Stomach (tissue), 19 donors: ENCODE measurements at places on chromosomes 12 and 14. TPM values are rescaled to one million over a fixed set of nuclear protein-coding genes. Genes with fewer than 3 reads are reported as not detected.

The TPI1 gene
- 504 TPM for polyA plus RNA-seq

The ASIC1 gene
- 0.92 TPM for polyA plus RNA-seq

DNA sequence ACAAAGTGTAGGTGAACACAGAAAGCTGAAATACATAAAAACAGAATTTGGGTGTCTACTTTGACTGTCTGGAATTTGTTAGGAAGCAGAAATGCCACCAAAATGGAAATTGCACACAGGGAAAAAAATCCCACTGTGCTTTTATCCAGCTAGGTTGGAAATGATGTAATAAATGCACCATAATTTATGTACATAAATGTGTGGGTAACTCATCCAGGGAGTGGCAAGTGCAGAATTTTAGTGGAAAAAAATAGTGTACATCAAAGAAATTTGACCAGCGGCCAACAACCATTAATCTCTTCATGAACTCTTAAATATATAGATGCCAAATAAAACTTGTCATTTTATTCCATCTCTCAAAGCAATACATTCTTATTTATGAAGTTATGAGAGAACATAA, 105.6 kb downstream of the LLPH start:
- DNase-seq, result no peak

The CLEC14A gene
- polyA plus RNA-seq, result 1.8 TPM

GRCh38 chr14:92632546-92633273, 115.7 kb downstream of the LGMN start:
- no peak for DNase-seq

DNA sequence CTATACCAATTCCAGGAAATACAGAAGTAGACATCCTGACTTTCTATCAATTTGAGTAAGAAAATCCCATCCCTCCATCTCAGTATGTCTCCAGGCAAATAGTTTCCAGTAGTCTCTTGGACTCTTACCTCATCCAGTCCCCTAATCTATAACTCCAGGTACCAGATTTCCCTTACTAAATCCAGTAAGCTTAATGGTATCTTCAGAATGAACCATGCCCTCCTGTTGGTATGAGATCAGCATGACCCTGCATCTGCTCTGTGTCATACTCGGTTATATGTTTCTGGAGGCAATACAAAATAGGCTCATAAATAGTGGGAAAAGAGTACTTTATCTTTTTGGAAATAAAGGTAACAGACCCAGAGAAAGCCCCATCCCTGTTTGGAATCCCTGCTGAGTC, 18.4 kb downstream of the PIGH start:
- no peak for DNase-seq

The NGB gene
- not detected for polyA plus RNA-seq

DNA sequence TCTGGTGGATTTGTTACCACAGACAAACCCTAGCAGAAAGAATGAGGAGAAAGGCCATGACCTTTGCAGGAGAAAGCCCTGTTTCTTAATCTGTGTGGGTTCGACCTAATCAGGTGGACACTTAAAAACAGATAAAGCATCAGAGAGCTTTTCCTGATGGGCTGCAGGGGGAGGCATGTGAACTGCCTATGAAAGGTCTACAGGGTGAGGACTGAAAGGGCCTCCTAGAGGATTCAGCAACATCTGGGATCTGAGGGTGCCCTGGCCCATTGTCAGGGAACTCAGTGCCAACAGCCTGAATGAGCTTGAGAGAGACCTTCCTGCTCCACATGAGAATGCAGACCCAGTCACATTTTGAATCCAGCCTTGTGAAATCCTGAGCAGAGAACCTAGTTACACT, 178.8 kb upstream of the DDHD1 start:
- DNase-seq, result no peak

The SERPINA9 gene
- 1.1 TPM for polyA plus RNA-seq

GRCh38 chr14:22572562-22573058, 16.4 kb downstream of the DAD1 start:
- no peak for DNase-seq

DNA sequence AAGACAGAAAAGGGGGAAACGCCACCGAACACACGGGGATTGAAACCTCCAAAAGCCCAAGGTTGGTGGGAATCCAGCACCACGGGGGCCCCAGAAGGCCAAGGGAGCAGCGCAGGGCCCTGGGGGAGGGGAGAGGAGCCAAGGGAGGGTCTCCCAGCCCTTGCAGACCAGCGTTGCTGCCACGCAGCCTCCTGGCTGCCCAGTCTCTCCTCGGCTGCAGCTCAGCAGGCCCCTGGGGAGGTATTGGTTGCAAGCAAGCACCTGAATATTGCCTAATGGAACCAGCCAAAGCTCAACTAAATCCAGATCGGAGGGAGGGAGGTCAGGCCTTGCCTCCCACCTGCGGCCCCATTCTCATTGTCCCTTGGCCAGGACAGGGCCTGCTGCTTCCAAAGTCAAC, 15.8 kb downstream of the TMEM229B start:
- no peak for DNase-seq

DNA sequence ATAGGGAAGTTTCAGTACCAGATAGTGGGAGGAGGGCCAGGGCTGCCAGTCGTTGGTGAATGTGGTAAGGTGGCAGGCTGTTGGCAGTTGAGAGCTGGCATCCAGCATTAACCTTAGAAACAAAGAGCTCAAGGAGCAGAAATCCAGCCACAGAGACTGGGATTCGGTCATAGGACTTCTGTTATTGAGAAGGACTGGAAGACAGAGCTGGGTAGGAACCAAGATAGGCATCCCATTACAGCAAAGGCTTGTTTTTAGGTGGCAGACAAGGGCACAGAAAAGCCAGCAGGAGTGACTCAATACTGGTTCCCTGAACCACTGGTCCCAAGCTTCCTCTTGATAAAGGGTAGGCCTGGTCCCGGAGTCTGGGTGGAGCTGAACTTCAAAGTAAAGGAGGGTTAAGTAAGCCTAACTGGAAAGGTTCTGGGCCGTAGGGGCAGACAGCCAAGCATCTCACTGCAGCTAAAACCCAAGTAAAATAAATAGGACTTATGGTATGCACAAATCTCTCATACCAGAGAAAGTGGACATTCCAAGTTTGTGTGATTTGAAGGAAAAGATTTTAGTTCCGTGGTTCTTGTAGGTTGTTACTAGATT, 147.9 kb downstream of the ETV6 start:
- peak; percentile 37 for DNase-seq

The DCD gene
- polyA plus RNA-seq, result not detected

The FITM1 gene
- 2.6 TPM for polyA plus RNA-seq

The TRMT61A gene
- polyA plus RNA-seq, result 9.0 TPM

DNA sequence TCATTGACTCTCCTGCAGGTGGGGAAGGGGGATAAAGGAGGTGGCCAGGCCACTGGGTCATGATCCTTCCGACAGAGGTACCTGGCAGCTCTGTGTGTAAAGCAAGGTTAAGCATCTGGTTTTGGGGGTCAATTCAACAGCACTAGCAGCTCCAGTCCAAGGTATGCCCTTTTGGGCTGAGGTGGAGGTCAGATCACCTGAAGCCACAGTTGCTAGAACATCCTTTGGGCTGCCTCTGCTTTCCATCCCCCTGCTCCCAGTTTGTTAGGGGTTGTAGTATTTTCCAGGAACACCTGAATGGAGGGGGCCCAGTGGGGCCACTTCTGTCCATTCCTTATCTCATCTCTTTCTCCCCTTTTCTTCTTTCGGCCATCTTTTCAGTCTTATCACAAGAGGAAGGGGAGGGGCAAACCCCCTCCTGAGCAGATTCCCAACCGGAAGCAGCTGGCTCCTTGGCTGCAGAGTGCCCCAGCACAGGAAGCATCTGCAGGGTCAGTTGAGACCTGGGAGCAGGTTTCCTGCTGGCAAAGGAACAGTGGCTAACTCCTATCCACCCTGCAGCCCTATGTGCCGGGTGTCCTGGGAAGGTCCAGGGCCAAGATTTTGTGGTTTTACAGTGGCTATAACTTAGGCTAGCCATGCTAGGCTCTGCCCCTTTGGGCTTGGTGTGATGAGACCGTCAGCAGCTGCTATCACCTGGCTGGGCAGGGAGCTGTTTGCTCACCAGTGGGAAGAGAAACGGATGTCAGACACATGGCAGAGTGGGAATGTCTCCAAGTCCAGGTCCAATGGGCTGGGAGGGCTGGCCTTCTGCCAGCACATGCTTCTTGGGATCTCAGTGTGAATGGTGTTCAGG, 40.2 kb downstream of the SH2B3 start:
- DNase-seq, result peak; percentile 34

GRCh38 chr14:94423453-94424056, 29.0 kb downstream of the SERPINA11 start:
- DNase-seq, result peak; percentile 85

- DNase-seq, result no peak
Measured at GRCh38 chr12:53010955-53011354, 4.7 kb downstream of the EIF4B start.

DNA sequence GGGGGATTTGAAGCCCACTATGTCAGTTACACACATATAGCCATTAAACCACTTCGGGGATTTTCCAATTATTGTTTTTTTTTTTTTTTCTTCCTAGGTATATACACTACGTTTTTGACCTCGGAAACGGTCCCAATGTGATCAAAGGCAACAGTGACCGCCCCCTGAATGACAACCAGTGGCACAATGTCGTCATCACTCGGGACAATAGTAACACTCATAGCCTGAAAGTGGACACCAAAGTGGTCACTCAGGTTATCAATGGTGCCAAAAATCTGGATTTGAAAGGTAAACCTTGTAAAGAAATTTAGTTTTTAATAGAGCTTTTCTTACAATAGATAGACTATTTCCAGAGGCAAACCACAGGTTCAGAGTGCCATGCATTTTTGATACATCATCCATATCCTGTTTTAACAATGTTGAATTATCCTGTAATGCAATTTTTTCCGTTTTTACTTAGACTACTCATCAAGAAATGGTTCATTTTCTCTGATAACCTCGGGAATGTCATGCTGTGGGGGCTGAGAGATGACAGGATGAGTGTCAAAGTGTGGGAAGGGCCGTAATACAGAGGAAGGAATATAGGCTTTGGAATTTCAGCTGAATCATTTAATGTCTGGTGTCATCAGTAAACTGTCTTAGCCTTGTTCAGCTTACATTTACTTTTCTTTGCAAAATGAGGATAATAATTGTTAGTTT, 797.1 kb downstream of the NRXN3 start:
- no peak for DNase-seq

The RNF212B gene
- polyA plus RNA-seq, result 1.1 TPM

GRCh38 chr12:39272871-39273655, 169.9 kb downstream of the KIF21A start:
- peak; percentile 63 for DNase-seq

DNA sequence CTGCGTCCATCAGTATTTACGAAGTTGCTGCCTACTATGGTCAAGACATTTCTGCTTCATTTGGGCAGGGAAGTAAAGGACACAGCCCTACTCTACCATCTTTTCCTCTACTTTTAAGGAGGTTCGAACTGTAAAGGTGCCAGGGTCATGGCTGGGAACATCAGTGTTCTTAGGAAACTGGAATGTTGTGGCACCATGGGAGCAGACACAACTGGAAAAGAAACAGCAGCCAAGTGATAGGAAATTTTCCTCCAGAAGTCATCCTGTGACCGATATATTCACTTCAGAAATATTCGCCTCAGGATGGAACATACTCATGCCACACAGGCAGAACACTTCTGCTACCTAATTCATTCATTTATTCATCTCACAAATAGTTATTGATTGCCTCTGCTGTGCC, 104.4 kb downstream of the ETV6 start:
- DNase-seq, result no peak

DNA sequence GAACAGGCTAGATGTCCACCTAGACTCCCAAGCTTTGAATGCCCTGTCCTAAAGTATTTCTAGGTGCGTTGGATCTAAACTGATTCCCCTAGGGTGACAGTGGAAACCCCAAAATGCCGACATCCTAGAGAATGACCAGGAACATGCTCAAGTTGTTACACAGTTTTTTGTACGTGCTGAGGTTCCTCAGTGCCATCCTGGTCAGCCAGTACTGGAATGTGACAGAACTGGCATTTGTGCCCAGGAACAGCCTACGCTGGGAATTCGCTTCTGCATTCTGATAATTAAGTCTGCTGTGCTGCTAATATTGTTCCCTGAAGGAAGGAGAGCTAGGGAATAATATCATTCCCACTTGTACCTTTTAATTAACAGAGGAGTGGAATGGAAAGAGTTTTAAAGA, 40.3 kb downstream of the BORCS5 start:
- DNase-seq, result no peak

The PRPH gene
- polyA plus RNA-seq, result 0.50 TPM

The PRR4 gene
- polyA plus RNA-seq, result 2.1 TPM

DNA sequence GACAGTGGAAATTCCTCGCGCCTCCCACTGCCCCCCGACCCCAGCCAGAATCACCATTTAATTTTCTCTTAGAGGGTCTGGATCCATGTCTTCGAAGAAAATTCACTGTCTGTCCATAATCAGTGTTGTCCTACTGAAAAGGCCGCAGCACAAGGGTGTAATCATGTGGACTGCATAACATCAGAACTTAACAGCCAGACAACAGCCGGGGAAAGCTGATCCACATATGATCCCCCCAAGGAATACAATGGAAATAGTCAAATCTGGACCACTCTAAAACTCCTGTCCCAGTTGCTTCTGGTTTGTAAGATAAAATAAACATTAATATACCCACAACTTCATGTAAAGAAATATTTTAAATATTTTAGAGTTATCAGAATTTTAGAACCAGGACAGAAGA, 177.5 kb downstream of the SSPN start:
- DNase-seq, result no peak

The RNASE2 gene
- polyA plus RNA-seq, result 1.3 TPM

- no peak for DNase-seq
Measured at GRCh38 chr12:15782667-15783066, 6.5 kb downstream of the EPS8 start.

DNA sequence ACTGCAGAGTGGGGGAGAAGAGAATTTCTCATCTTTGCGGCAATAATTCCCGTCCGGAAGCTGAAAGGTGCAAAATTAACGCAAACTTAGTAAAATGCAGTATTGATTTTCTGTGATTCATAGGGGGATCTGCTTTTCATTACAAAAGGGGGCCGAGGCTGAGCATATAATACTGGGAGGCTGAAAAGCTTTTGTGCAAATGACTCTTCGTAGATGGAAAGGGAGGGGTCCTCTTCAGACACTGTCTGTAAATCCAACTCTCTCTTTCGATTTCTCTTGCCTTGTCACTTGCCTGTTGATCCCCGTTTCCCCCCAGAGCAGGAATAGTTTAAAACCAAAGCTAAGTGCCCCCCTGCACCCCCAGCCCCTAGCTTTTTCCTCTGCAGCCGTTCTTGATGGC, 258.2 kb downstream of the VRK1 start:
- DNase-seq, result no peak

The NRL gene
- polyA plus RNA-seq, result 1.3 TPM

- no peak for DNase-seq
Measured at GRCh38 chr12:17214929-17215328, 609.0 kb upstream of the LMO3 start.

DNA sequence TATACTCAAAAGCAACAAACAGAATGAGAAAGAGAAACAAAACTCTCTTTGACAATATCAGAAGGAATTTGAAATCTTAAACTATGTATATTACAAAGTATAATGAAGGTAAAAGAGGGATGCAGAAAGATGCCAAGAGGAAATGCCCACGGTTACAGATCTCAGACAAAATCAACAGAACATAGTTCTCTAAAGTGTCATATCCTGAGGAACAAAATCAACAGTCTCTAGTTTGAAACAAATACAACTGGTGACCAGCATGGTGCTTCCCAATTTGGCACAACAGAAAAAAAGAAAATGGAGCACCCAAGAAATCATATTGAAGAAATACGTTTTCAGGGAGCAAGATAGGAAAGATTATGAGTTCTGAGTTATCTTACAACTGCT, 116.5 kb downstream of the METTL25 start:
- DNase-seq, result no peak

GRCh38 chr12:19829100-19829853, 390.0 kb downstream of the AEBP2 start:
- no peak for DNase-seq

GRCh38 chr14:89107626-89108025, 283.2 kb downstream of the TTC8 start:
- no peak for DNase-seq
